Thoracic aorta (tissue), 2 donors: ENCODE measurements at places on chromosomes 16 and 17.

DNA sequence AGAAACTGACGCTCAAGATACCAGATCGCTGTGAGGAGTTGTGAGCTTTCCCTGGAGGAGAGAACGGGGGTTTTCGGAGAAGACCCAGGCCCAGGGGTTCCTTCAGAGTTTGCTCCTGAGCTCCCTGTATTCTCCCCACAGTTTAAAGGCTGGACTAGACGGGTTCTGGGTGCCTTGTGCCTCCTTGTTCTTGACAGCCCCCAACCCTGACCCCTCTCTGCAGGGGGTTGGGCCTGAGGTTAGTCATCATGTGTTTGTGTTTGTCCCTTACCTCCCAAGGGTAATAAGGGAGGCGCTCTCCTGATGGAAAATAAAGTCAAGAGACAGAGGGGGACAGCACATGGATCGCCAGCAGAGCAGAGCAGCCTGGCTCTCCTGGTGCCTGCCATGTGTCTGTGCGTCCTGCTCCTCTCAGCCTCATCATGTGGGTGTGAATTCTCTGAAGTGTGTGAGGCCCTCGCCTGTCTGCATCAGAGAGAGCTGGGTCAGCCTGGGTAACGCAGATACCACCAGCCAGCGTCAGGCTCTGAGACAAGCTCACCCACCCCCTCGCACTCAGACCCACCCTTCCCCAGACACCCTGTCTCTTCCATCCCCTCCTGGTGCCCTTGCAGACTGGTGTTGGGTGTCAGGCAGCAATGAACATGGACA lies 8.7 kb downstream of the HEXIM2 start:
- DNase-seq, result no peak

DNA sequence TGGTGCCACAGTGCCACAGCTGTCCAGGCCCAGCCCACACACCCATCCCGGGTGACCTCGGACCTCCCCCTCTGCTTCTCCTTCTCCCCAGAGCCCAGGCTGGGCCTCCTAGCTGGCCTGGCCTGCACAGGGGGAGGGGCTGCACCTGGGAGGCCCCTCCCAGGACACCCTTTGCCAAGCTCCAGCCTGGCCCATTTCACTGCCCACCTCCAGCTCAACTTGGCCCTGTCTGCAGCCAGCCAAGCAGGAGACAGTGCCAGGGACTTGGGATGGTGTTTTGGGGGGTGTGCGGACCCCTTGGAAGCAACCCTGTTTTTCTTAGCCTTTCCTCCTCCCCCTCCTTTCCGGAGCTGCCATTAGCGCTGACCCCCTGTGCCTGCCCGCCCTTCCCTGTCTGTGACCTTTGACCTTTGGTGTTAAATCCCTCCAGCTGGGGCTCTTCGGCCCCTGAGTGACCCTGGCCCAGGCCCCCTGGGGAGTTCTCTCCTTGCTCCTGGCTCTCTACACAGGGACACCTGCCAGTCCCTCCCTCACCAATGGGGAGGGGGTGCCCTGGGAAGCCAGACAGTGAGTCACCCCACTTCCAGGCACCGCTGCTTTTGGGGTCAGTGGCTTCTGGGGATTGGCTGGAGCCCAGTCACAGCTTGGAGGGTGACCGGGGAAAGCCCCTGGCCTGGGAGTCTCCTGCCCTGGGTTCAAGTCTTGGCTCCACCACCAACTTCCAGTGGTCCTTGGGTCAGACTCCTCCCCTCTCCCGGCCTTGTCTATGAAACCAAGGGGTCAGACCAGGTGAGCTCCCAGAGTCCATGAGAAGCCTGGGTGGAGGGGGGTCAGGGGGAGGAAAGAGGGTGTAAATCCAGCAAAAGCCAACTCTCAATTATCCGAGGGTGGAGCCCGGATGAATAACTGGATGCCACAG lies 1.9 kb downstream of the GLIS2 start:
- no peak for DNase-seq

GRCh38 chr17:71071041-71071440 lies 901.7 kb downstream of the KCNJ2 start:
- DNase-seq, result no peak

- DNase-seq, result no peak
These were observed 12.5 kb upstream of the NKD1 start for GRCh38 chr16:50535506-50536257.

DNA sequence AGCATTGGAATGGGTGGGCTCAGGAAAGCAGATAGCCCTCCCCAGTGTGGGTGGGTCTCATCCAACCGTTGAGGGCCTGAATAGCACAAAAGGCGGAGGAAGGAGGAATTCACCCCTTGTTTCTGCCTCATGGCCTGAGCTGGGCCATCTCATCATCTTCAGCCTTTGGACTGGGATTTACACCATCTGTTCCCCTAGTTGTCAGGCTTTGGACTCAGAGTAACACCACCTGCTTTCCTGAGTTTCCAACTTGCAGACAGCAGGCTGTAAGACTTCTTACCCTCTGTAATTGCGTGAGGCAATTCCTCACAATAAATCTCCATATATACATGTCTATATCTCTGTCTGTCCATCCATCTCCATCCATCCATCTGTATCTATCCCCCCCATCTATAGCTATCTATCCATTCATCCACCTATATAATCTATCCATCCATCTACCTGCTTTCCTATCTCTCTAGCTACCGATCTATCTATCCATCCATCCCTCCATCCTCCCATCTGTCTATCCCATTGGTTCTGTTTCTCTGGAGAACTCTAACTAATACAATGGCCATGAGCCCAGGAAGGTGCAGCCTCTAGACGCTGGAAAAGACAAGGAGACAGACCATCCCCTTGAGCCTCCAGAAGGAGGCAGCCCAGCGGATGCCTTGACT lies 21.3 kb downstream of the DNAH17 start:
- no peak for DNase-seq

GRCh38 chr16:26442321-26442720 lies 624.4 kb upstream of the C16orf82 start:
- DNase-seq, result no peak

GRCh38 chr17:2693561-2694380 lies 17.8 kb downstream of the CLUH start:
- no peak for DNase-seq

DNA sequence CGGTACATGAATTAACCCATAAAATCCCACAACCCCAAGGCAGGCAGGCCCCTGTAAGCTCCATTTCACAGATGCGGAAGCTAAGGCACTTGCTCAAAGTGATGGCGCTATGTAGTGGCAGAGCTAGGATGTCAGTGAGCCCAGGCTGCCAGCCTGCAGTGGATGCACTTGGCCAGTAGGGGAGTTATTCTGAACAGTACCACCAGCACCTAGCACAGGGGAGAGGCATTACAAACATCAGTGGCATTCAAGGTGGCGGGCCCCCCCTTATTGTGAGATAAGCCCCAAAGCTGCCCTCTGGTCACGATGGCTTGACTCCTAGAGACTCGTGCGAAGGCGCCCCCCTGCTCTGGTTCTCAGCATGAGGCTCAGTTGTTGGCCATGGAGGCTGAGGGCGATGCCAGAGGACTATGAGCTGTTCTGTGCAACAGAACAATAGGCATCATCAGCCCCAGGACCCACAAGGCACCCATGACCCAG lies 33.8 kb downstream of the GTF3C1 start:
- no peak for DNase-seq

GRCh38 chr17:28493460-28493859 lies 12.7 kb upstream of the FOXN1 start:
- DNase-seq, result no peak

DNA sequence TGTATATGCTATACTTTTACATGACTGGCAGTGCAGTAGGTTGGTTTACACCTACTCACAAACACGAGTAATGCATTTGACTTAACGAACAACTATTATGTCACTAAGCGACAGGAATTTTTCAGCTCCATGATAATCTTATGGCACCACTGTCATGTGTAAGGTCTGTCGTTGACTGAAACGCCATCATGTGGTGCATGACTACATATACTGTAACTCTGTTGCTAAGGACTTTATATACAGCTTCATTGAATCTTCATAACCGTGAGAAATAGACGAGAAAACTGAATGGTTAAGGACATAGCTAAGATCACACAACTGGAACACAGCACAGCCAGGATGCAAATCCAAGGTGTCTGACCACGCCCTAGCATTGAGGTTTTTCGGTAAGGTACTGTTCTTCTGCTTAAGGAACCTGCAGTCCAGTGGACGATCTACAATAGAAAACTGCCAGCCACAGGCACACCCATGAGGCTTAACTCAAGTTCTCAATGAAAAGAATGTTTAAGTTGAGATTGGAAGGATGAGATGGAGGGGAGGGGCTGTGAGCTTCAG lies 3.3 kb downstream of the CFAP20 start:
- DNase-seq, result no peak

DNA sequence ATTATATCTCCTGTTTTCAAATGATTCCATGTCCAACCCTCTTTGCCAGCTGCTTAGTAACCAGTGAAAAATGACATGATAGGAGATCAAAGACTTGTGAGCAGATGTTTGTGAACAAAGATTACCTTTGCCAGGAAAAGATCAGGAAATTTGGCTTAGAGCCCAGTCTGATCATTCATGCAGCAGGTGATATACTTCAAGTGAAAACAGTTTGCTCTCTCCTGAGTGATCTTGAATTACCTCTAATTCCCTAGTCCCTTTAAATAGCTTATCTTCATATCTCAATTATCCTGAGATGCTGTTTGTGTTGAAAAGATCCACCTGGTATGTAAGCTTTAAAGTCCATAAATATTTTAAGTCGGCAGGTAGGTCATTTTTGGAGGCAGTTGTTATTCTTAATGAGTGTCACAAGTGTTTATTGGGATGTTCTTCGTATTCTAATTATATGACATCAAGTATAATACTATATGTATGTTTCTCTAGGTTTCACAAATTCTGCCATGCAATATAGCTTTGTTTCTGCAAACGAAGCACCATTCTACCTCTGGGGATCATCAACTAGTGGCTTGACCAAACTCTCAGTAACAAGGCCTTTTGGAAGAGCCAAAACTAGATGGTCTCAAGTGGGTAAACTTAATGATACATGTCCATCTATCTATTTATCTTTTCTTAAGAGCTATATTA lies 13.2 kb upstream of the VPS35L start:
- no peak for DNase-seq

DNA sequence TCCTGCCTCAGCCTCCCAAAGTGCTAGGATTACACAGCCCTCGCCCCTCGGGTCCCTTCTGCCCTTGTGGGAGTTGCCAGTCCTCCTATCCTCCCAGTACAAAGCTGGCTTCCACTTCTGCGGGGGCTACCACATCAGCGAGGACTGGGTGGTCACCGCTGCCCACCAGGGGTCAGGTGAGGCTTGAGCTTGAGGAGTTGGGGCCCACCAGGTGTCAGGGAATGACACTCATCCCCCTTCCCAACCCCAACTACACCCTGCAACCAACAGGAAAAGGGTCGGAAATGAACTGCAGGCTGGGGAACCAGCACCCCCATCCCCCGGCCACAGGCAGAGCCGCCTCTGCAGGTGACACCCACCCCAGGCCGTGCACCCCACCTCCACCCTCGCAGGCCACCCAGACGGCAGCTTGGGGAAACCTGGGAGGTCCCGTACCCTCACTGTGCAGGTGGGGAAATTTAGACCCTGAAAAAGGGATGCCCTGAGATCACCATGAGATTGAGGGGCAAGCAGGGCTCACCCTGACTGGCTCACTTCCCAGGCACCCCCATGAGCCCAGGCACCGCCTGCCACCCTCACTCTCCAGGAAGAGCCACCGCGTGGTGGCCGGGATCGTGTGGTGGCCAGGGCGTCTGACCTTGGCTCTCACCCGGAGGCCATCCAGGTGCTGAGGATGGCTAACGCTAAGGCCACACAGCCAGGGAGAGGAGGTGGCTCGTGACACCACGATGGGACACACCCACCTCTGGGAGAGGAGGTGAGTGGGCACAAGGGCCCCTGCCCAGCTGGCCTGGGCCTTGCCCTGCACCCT lies 8.0 kb downstream of the CTRB1 start:
- no peak for DNase-seq

DNA sequence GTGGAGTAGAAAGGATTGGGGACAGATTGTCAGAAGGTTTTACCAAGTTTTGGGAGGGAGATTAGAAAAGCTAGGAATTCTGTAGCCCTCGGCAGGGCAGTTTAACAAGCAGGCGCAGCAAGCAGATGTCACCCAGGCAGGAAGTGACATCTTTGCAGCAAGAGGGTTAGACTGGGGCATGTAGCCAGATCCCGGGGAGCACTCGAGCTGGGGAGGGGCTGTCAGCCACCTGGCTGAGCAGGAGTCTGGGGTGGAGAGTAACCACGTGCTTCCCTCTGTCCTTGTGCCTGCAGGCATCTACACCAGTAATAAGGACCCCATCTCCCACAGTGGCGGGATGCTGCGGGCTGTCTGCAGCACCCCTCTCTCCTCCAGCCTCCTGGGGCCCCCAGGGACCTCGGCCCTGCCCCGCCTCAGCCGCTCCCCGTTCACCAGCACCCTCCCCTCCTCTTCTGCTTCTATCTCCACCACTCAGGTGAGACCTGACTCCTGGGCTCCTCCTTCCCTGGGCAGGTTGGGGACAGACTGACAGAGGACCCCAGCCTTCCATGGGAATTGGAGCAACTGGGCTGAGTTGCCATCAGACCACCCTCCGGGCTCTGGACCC lies 12.2 kb downstream of the MLLT6 start:
- DNase-seq, result no peak

DNA sequence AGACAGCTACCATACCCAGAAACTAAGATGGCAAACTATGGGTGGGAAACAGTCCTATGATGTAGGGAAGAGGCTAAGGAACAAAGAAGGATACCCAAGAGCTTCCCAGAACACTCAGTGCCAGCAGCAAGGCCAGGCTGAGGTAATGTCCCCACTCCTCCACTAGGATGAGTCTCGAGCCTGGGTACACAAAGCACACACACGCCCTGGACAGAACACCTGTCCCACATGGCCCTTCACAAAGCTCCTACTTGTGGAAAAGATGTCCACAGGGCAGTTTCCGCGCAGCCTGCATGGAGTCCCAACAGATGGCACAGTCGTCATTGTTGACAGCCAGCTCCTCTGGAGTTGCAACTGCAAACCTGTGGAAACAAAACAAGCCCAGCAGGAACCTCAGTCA lies 23.9 kb downstream of the AMFR start:
- no peak for DNase-seq

DNA sequence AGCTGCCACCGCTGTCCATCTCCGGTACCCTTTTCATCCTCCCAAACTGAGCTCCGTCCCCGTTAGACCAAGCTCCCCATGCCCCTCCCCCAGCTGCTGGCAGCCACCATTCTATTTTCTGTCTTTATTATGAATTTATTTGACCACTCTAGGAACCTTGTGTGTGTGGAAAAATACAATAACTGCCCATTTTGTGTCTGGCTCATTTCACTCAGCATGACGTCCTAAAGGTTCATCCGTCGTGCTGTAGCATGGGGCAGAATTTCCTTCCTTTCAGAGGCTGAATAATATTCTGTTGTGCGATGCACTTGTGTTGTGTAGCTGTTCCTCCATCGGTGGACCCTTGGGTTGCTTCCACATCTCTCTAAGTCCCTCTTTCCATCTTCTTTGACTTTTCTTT lies 263.1 kb downstream of the SEC14L1 start:
- DNase-seq, result no peak
